ENCODE measurements at places on chromosomes 13 and 19. TPM values are rescaled to one million over a fixed set of nuclear protein-coding genes. Genes with fewer than 3 reads are reported as not detected.

The LIM2 gene
- not detected for total RNA-seq

GRCh38 chr13:28710161-28710560 is 8.6 kb downstream of the SLC46A3 start:
- no peak for DNase-seq

DNA sequence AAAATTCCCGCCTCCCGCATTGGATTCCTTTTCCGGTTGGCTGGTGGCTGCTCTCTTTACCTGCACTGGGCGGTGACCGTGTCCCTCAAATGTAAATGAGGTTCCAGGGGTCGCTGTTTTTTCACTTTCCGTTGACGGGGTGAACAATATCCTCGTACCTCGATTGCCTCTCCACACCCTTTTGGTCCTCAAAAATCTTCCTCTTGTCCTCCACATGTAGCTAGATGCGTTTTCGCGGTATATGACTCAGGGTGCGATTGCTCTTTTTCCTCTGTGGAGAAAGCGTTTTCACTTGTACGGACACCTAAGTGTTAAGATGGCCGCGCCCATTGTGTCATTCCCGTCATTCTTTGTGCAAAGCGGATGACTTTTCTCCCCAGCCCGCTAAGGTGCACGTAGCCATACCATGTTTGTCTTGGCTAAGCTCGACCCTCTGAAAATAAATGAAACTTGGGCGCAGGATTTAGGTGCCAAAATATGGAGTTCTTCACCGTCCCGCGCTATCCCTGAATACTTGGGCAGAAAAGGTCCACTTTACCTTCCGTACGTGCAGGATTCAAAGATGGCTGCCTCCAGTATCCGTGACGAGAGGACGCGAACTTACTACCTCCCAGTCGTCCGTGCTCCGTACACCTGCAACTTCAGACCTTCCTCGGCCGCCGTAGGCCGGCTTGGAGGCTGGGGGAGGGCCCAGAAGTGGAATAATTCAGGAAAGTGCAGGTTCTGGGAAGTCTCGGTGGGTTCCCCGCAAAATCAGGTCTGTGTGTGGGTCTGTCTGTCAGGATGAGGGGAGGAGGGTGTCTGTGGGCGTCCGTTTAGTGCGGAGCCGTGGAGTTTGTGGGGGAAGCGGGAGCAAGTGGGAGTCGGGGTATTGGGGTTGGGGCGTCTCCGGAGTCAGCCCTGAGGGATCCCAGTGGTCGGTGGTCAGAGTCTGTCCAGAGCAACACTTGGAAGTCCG is at the start of gene ZNF613:
TSS of gene ZNF613 (plus strand) at position 689 of the 958 bp plus-strand sequence. CDS start 8,749 bp downstream, outside the sequence.
- DNase-seq = peak; percentile 77

- no peak for DNase-seq
Measured at GRCh38 chr13:31351376-31351775, 151.6 kb downstream of the B3GLCT start.

The RGL3 gene
- not detected for total RNA-seq

DNA sequence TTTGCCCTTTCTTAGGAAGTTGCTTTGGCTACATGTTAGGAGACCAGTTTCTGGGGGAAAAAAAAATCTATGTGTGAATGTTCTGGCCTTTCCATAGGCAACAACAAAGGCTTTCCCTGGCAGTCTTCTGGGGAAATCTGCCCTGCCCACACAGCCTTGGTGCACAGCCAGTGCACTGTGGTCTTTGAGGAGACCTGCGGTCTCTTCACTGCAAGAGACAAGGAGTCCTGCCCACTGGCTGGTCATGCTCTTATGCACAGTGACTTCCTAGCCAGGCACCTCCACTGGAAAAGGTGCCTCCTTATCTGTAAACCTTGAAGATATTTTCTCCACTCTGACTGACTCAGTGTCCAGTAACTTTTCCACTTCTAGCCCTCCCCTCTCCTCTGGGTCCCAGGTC is 155.1 kb downstream of the SUCLA2 start:
- no peak for DNase-seq

The KL gene
- 0.14 TPM for total RNA-seq

DNA sequence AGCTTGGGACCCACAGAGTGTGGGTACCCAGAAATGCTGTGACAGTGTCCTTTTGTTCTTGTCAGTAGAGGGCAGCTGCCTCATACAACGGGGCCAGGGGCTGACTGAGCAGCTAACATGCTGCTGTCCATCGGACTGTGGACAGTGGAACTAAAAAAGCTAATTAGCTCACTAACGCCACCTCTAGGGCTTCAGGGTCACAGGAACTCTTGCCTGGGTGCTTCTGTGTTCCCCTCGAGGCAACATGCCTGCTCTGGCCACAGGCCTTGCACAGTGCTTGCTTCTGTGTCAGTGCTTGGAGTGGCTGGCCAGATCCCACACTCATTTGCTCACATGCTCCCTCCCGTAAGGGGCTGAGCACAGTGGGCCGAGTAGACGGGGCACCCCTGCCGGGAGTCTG is 377.0 kb downstream of the OLFM4 start:
- DNase-seq = no peak

DNA sequence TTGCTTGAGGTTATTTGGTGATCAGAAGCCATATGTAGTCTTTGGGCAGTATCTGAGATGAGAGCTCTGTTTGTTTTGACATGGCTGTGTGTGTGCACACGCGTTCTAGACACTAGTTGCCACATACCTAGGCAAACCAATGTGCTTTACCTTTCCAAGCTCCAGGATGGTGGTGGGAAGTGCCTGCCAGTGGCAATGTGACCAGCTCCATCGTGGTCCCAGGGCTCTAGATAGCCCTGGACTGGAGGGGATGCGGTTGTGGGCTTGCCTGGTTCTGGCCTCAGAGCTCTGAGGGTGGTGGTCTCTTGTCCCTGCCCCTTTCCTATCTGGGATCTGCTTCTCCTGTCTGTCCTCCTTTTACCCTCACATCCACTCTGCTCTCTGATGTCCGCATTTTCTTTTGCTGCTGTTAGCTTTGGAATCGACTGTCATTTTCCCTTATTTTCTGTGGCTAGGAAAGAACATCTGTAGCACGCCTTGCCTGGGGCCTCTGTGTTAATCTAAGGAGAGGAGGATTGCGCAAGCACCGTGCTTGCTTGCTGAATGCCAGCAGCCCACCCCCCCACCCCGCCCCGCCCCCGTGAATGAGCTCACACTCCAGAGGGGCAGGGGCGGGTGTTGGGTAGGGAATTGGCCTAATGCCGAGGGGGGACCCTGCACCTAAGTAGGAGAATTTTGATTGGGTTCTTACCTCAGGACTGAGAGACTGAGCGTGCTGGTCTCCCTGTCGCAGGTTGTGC is 89.5 kb downstream of the ARHGEF7 start:
- no peak for DNase-seq

Measured in activated T-helper 2 cell treated with anti-CD3 and anti-CD28 coated beads, Interferon-gamma antibody, Interleukin-2, Interleukin-4, amounts not matched to agents 10 μg/mL and 5 μg/mL and 100 μg/mL, durations not matched to agents 14 hours and 24 hours and 36 hours (primary cell).